ENCODE measurements at places on chromosomes 13 and 19.

GRCh38 chr19:29379257-29380021 lies 146.4 kb upstream of the VSTM2B start:
- no peak for DNase-seq

- DNase-seq, result peak; percentile 88
These were observed 1.4 kb downstream of the RASA3 start for GRCh38 chr13:114130837-114131582.

DNA sequence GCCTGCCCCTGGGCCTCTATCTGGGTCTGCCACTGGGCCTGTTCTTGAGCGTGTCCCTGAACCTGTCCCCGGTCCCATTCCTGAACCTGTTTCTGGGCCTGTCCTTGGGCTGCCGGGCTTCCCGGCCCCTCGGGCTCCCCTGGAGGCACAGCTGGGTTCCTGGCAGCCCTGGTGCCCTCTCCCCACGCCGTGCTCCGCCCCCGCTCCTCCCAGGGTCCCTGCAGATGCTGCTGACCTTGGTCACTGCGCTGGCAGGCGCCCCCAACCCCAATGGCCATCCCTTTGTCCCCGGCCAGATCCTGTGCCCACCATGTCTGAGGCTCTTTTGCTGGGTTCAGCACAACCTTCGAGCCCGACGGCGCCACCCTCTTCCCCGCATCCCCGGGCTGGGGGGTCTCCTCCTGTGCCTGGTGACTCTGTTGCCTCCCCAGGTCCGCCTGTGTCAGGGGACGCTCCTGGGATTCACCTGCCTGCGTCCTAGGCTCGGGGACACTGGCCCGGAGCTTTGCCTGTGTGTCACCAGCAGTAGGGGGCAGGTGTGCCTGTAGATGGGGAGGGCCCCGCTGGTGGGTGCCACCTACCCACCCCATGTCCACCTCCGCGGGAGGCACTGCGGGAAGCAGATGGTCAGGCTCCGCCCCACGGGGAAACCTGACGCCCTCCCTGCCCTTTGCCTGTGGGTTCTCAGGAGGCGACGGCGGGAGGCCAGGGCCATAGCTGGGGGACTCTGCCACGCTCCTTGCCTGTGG lies 41.0 kb upstream of the GRTP1 start:
- DNase-seq, result no peak

DNA sequence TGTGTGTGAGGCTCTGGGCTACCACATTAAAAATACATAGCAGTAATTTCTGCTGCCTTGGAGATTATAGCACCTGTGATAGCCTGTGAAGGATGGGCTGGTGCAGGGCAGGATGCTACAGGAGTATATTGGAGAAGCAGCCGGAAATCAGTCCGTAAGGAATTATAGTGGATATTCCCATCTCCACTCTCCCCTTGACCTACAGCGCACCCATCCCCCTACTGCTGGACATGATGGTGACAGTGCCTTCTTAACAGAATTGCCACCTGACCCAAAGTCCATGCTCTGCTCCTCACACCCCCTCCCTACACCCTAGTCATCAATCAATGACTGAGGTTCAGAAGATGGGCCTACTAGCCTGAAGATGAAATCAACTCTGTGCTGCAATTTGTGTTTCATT lies 376.0 kb downstream of the GPC5 start:
- no peak for DNase-seq

GRCh38 chr13:26050568-26051230 lies 1.1 kb downstream of the SHISA2 start:
- DNase-seq, result no peak

DNA sequence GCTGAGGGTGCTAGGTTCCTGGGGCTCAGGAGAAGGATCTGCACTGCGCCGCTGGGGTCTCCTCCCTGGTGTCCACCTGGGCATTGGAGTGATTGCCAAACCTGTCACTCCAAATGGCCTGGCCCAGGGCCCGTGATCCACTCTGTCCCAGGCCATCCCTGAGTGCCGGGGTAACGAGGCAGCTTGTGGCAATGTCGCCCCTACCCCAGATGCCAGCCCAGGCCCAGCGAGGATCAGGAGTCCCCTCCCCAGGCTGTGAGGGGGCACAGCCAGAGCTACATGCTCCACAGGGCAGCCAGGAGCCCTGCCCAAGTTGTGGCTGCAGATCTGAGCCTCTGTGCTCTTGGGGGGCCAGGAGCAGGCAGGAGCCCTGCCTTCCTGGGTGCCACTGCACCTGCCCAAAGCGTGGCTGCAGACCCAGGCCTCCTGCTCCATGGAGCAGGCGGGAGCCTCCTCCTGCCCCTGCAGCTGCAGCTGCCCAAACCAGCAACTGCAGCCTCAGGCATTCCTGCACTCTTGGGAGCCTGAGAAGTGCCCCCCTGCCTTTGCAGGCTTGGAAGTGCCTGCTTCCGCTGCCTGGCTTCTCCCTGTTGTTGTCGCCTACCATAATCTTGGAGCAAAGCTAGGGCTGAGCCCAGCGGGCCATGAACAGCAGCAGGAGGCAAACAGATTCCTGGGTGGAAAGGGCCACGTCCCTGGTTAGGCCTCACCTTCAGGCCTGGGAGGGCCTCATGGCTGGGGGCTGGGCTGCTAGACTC lies 4.6 kb downstream of the IGFL4 start:
- DNase-seq, result no peak

- no peak for DNase-seq
These were observed 1.4 kb upstream of the FZR1 start for GRCh38 chr19:3504735-3505134.

DNA sequence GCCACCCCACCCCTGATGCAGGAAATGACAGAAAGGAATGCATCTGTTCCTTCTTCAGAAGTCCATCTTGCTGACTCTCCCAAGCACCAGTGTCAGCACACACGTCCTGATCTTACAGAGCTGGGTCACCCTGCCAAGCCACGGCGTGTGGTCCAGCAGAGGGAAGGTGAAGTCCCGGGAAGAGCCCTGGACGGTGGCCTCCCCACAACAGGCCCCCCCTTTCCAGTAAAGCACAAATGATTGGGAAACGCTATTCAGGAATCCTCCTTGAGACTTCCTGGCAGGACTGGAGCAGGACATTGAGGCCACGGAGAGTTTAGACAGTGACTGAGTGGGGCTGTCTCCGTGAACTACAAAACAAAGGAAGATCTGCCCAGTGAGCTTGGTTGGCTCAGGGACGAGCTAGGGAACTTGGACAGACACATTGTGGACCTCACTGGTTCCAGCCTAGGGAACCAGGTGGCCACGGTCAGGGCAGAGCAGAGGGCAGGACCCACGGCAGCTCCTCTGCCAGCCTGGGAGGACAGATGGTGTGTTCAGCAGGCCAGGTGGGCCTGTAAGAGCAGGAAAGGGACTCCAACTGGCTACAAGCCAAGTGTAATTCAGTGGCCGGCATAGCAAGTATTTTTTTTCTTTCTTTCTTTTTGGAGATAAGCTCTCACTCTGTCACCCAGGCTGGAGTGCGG lies 41.7 kb downstream of the ELL start:
- peak; percentile 79 for DNase-seq

DNA sequence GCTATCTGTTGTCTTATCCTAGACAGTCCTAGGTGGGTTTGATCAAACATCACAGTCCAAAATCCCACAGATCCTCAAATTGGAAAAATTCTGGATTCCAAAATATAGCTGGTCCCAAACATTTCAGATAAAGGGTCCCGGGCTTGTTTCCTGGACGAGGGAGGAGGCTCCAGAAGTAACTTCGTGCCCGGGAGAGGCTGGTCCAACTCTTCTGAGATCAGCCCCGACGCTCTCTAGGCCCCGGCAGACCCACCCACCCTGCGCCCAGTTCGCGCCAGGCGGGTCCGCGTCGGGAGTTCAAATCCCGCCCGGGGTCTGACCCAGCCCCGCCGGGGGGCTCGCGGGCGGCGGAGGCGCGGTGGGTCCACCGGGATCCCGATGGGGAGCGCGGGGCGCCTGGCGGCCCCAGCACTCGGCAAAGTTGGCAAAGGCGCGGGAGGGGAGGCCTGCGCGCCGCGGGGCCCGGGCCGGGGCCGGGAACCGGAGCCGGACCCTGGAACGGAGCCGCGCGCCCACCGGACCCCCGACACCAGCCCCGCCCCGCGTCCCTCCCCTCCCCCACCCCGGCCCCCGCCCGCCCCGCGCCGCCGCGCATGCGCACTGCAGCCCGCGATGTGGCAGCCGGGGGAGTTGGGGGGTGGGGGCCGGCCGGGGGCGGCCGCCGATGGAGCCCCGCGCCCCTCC lies 513 bp downstream of the MIER2 start:
- no peak for DNase-seq

- DNase-seq, result peak; percentile 100
These were observed at the start of gene ZNF837 for GRCh38 chr19:58380662-58381459. Gene ZNF837 (minus strand): TSS chr19:58381030. CDS start chr19:58369332, 11,698 bp downstream.

- no peak for DNase-seq
These were observed 12.8 kb downstream of the IQCN start for GRCh38 chr19:18261474-18261873.

- no peak for DNase-seq
These were observed 7.0 kb downstream of the ABHD8 start for GRCh38 chr19:17296273-17296672.

GRCh38 chr19:46115396-46116106 lies 8.9 kb downstream of the IGFL3 start:
- peak; percentile 30 for DNase-seq

DNA sequence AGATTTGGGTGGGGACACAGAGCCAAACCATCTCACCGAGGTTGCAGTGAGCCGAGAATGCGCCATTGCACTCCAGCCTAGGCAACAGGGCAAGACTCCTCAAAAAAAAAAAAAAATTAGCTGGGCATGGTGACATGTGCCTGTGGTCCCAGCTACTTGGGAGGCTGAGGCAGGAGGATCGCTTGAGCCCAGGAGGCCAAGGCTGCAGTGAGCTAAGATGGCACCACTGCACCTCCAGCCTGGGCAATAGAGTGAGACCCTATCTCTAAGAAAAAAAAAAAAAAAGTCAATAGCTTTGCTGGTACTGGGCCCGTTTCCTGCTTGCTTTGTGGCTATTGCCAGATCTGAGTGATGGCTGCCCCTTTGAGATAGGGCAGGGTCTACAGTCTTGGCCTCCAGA lies 13.1 kb downstream of the ACP7 start:
- no peak for DNase-seq

DNA sequence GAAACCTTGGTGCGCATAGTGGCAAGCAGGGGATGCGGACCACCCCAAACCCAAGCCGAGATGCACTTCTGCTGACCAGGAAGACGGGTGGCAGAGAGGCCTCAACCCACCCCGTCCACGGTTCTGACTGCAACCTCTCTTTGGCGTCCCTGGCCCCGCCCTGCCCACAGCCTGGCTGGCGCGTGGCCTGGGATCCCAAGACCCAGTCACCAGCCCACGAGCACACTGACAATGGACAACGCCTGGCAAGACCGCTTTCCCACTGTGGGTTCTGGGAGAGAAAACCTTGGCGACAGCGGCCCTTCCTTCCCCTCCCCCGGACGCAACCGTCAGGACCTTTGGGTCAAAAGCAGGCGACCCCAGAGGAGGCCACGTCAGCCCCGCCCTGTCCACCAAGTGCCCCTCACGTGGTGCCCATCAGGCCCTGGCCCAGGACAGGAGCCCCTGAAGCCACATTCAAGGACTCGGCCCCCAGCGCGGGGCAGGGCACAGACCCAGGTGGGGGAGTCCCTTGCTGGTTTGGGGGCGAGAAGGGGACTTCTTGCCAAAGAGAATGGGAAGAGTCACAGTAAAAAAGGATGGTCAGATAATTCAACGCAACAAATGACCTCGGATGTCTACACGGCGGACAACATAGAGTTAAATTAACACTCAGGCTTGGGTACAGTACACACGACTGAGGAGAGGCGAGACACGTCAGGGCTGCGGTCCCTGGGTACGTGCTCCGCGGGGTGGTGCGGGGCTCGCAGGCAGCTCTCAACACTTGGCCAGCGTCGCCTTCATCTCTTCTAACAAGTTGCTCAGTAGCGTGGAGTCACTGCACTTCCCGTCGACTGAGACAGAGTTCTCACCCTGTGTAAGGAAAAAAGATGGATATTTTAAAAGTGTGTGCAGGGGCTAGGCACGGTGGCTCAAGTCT lies 5.0 kb downstream of the IZUMO4 start:
- no peak for DNase-seq

GRCh38 chr13:74040200-74040599 lies 94.0 kb downstream of the KLF12 start:
- DNase-seq, result no peak

Measured in GM04504 (cell line).